ENCODE measurements at places on chromosomes 4 and X.

- no peak for DNase-seq
These were observed 109.8 kb downstream of the LUZP4 start for GRCh38 chrX:115399306-115399705.

- DNase-seq, result no peak
These were observed 459.2 kb downstream of the FAT4 start for GRCh38 chr4:125773931-125774330.

DNA sequence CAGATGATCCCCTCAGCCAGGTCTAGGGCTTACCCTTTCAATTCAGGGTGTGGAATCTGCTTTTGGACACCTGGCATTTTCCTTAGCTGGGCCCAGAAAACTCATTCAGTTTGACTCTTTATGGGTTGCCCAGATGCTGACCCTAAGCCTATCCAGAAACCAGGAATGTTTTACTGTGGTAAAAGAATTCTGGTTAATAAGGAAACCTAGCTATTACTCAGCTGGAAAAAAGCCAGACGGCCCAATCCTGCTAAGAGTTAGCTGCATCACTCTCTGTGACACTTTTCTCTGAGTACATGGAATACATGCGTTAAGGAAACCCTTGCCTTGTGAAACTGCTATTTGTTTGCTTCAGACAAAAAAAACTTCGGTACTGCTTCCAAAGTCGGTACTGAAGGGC, 28.0 kb downstream of the ING2 start:
- DNase-seq, result no peak

DNA sequence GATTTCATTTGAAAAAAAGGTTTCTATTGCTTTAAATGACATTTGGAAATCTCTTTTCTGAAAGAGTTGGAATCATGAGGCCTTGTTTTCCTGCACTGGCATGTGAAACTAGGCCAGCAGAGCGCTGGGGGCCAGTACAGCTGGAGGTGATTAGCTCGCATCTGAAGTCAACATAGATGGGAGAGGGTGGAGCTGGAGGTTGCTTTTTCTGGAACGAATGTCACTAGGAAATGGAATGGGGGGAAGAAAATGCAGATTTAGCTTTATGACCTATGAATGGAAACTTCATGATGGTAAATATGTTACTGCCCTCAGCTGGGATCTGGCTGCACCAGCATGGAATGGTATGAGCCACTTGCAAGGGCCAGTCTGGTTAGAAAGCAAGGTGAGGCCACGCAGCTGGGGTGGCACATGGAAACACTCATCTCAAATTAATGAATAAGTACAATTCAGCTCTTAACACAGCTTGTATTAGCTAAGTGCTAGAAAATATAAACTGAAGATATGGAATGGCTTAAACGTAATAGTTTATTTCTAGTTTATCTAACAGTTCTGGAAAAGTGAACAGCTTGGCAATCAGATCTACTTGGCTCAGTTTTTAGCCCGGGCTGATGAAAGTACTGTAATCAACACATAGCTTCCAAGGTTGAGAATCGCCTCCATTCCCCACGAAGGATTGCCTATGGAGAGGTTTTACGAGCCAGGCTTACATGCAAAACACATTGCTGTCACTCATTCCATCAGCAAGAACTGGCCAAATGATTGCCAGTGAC, 32.5 kb downstream of the SLC10A6 start:
- no peak for DNase-seq

GRCh38 chrX:119738742-119739141, 19.6 kb upstream of the SOWAHD start:
- no peak for DNase-seq

- no peak for DNase-seq
These were observed 82.4 kb upstream of the HPRT1 start for GRCh38 chrX:134377537-134377936.

- DNase-seq, result no peak
These were observed 34.4 kb downstream of the PTCHD1 start for GRCh38 chrX:23369027-23369426.

DNA sequence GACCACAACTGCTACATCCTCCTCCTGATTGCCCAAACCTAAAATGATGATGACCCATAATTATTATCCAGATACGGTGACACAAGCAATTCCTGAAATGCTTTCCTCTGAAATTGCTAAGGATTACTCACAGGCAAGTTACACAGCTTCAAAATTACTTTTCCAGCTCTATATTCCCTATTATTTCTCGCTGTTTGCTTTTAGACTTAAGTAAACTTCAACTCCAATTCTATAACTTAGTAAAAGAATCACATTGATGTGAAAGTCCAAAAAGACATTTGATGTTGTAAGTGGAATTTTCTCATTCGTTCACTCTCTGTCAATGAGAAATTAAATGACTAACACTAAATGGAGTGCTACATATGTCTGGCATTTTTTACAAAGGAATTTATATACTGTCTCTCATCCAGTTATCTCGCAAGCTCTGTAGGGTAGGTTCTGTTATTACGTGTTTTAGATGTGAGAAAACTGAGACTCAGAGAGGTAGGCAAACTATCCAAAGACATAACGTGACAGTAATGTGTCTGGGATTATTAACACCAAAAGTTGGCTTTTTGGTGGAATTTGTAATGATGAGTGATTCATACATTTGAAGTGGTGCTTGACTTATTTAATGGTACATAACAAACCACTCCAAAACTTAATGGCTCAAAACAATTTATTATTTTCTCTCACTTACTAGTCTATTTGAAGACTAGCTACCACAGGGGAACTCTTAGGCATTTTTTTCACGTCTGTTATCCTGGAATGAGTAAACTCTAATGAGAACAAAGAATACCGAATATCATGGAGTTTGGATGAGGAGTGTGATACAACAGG, 31.5 kb downstream of the PALLD start:
- DNase-seq, result no peak

DNA sequence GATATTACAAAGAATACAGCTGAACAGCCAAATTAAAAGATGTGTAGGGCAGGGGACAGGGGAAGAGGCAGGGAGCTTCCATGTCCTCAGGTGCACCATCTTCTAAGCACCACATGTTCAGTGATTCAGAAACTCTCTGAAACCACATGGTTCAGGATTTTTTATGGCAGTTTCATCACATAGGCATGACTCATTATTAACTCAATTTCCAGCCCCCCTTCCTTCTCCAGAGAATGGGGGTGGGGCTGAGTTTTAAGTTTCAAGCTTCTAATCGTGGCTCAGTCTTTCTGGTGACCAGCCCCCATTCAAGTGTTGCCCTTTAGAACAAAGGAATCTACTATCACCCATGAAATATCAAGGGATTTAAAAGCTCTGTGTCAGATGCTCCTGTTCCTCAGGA, 317.8 kb upstream of the GALNT7 start:
- DNase-seq, result no peak

- no peak for DNase-seq
These were observed 285.0 kb upstream of the BOD1L1 start for GRCh38 chr4:13912436-13912925.

GRCh38 chr4:66555301-66555700, 885.0 kb upstream of the EPHA5 start:
- no peak for DNase-seq

DNA sequence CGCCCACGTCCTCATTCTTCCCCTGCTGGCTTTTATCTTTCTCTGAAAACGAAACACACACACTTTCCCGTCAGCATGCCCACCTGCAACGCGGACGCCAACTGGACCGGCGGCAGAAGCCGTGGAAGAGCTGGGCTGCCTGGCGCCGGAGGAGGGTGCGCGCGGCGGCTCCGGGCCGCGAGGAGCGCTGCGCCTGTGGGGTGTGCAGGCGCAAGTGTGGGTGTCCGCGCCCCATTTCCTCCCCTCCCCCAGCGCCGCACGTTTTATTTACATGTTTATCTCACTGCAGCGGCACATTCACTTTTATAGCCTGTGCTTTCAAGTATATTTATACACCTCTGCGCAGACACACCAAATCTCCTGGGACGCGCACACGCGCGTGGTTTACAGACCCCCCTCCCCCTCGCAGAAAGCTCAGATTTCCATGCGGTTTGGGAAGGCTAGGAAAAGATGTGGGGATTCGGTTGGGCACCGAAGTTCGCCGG, 1.5 kb downstream of the PITX2 start:
- no peak for DNase-seq

DNA sequence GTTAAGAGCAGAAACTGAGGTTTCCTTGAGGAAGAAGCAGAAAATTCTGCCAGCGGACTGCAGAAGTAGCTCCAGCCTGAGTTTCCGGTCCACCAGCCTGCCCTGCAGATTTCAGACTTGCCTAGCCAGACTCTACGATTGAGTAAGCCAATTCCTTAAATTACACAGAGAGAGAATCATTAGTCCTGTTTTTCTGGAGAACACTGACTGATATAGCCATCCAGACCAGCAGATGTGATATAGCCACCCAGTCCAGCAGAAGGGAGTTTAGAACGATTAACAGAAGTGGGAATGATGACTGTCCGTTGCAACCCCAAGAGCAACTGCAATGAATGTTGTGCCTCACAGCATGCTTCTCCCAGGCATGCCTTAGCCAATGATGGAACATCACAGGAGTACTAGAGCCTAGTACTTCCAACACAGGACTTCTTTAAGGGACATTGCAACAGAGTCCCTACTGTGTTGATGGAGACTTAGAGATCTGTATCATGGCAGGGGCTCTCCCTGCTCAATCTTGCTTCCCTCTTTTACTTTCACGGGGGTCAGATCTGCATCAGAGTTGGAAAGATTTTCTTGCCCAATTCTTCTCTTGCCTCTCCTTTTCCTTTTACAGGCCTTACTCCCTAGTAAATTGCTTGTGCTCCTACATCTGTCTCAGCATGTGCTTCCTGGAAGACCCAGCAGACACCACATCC, 264.6 kb upstream of the CLNK start:
- no peak for DNase-seq

DNA sequence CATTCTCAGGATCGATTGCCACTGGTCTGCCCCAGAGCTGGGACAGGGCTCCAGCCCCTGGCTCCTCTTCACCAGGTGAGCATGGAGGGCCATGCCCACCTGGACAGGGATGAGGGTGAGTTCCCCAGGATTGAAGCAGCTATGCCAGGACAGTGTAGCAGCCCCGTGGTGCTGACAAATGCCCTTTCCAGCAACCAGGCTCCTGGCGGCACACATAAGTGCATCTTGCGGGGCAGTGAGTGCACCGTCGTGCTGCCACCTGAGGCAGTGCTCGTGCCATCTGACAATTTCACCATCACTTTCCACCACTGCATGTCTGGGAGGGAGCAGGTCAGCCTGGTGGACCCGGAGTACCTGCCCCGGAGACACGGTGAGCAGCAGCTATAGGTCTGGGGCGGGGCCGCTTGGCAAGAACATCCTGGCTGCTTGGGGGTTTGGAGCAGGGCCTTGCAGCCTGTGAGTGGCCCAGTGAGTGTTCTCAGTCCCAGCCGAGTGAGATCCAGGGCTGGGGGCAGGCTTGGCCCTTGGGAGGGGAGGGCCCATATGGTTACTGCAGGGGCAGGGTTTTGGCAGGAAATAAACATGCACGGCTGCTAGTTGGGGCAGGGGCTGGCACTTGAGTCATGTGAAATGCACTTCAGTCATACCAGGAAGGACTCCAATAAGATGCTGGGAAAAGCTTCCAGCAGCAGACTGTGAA, 6.1 kb downstream of the IL9R start:
- no peak for DNase-seq

- DNase-seq, result peak; percentile 39
These were observed 33.4 kb upstream of the RBM47 start for GRCh38 chr4:40662962-40663604.

- DNase-seq, result no peak
These were observed 1.3 kb downstream of the DLG3 start for GRCh38 chrX:70445951-70446350.

DNA sequence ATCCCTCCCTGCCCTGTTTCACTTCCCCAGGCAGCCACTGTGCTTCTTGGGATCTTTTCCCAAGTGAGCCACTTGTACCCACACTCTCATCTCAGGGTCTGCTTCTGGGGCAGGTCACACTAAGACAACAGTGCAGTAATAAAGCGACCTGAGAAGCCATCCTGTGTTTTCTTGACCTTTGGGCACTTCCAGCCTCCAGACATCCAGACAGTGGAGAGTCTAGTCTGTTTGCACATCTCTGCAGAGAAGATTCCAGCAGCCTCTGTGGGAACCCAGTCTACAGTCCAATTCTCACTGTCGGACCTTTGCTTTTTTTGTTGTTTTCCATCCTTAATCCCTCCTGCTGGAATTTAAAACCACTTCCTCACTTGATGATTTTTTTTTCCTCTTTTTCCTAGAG, 50.3 kb upstream of the ATP6AP2 start:
- DNase-seq, result no peak

- DNase-seq, result no peak
These were observed 5.8 kb downstream of the BMP2K start for GRCh38 chr4:78781924-78782323.

GRCh38 chrX:23844502-23845138, 61.6 kb downstream of the SAT1 start:
- no peak for DNase-seq

- no peak for DNase-seq
These were observed 39.2 kb downstream of the POLA1 start for GRCh38 chrX:24732766-24733500.

GRCh38 chrX:66717926-66718325, 79.0 kb upstream of the EDA2R start:
- no peak for DNase-seq

DNA sequence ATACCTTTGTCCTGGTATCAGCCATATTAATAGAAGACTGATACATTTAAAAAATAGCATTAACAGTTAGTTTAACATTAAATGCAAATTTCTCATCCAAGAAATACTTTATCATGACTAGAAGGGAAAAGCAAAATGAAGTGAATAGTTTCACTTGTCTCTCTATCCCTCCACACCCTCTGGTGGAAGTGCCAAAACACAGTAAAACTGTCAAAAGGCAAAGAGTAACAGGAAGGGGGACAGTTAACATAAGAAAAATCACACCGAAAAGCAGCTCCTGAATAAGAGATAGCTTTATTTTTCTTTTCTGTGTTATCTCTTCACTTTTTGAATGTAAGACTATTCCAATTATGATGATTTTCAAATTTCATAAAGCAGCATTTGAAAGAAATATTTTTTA, 187.2 kb downstream of the FBXW7 start:
- DNase-seq, result no peak

DNA sequence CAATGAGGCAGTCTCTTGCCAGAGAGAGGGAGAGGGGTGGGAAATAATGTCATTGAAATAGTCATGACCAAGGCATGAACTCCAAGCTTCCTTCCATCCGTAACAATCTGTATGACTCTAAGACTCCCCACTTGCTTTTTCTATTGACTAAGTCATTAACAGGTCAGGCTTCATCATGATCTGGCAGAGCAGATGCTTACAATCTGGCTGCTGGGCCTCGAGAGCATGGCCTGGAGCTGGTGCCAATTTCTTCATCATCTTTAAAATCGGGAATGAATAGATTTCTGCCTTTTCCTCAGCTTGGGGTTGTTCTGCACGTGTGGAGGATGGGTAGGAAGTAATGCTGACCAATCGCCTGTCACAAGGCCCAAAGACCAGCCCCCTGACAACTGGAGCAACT, 280.6 kb upstream of the CLNK start:
- no peak for DNase-seq

DNA sequence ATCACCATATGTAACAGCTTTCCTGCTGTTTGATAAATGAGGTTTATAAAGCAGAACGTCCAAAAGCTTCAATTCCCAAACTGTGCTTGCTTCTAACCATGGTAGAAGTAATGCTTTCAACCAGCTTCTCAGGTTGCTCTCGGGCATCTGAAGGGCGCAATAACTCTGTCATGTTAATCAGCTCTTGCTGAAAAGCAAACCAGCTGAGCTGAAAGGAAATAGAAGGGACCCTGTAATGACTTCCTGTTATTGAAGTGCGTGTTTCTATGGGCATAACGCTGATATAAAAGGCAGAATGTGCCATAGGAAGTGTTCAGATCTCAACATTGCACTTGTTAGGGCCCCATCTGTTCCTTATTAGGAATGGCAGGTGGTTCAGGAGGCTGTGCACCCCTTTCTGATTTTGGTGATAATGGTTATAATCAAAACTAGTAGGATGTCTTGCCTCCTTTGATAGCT, 21.2 kb downstream of the HERC3 start:
- no peak for DNase-seq

All from urinary bladder (tissue), 4 donors.